ENCODE measurements at places on chromosomes 5 and 9. TPM values are rescaled to one million over a fixed set of nuclear protein-coding genes. Genes with fewer than 3 reads are reported as not detected.

DNA sequence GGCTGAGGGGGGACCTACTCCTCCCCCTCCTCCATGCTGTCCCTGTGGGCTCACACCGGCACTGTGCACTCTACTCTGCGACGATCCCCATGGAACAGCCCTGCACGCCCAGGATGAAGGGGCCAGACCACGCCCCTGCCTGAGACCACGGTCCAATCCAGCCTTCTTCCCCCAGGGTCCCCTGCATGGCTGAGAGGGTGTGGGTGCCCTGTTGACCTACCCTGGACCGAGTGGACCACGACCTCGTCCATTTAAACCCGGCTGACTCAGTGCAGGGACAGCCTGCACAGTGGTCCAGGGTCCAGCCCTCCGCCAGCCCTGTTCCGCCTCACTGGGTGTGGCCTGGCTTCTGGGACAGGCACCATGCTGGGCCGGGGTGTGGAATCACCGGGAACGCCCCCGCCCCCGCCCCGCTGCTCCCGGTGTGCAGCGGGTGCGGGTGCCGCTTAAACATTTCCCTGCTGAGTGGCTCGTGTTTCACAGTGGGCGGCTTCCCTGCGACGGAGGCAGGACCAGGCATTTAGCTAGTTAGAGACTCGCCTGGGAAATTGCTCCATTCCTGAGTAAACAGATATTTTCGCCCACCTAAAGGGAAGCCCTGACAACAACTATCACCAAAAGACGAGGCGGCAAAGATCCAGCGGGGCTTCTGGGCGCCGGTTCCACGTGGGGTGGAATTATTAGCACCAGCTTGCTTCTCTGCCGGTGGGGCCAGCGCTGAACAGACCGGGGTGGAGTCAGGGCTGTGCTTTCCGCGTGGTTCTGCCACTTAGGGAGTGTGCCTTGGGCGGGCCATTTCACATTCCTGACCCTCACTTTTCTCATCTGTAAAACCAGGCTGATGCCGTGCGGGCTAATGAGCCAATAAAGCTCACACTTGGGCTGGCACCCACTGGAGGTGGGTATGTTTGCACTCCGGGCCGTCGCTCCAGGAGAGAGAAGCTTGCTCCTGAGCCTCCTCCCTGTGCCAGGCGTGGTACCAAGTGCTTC, 22.6 kb downstream of the DBH start:
- no peak for DNase-seq

DNA sequence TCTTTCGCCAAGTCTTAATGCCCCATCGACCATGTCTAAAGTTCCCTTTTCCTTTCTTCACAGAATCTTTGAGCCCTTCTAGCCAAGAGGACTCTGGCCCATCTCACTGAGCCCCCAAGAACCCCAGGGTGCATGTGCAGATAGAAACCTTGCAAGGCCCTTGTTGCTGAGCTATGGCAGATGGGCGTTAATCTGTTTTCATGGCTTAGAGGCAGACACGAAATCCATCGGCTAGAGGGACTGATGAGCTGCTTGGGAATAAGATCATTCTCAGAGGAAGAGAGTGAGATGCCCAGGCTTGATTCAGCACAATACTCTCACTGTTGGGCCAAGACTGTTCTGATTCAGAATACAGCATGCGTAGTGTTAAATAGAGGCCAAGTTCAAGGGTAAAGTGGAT, 262.5 kb upstream of the C9orf72 start:
- DNase-seq, result no peak

Gene TRPM6
- polyA plus RNA-seq, result 0.54 TPM

Gene HTR4
- polyA plus RNA-seq, result not detected

DNA sequence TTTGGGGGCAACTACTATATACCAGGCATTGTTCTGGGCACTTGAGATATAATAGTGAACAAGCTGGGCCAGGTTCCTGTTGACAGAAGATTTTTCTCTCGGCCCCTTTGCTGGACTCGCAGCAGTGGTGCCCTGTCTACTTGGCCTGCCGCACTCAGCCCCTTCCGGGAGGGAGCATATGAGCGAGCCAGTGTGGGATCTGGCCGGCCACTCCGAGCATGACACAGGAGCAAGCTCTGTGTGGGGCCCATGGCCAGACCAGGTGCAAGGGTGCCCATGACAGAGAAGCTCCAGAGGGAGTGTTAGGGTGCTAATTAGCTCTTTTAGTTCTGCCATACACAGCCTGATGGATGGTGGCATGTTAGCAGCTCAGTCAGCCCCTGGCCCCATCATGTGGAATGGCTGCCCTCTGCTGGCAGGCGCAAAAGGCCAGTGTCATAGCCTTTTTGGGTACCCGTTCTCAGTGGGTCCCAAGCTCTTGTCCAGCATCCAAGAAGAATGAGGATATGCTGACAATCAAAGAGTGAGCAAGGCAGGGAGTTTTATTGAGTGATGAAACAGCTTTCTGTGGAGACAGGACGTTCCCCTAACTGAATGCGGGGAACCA, 9.3 kb upstream of the KIF4B start:
- no peak for DNase-seq

DNA sequence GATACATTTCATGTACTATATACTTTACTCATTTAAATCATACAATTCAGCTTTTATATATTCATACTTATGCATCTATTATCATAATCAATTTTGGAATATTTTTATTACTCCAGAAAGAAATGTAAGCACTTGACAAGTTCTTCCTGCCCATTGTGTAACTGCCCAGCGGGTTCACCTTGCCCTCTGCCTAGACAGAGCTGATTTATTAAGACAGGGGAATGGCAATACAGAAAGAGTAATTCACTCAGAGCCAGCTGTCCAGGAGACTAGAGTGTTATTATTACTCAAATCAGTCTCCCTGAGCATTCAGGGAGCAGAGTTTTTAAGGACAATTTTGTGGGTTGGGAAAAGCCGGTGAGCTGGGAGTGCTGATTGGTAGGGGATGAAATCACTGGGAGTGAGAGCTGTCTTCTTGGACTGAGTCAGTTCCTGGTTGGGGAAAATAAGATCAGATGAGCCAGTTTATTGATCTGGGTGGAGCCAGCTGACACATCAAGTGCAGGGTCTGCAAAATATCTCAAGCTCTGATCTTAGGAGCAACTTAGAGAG, 16.1 kb upstream of the SPIN1 start:
- DNase-seq, result no peak

DNA sequence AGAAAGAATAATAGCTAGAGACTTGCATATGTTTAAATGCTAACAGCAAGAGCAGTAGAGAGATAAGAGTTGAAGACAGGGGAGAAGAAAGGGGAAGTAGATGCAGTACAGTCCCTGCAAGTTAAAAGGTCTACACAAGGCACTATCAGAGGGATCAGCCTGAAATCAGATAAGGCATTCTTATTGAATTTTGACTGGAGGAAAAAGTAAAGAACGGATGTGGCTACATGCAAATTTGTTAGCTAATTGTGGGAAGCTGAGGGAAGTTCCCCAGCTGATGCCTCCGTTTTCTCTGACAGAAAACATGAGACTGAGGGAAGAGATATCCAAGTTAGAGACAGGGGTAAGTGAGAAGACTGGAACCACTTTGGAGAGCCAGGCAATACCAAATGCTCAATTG, 12.9 kb upstream of the RHOBTB3 start:
- DNase-seq, result no peak

Gene DNM1
- polyA plus RNA-seq, result 305 TPM

Gene PKD2L2
- 0.26 TPM for polyA plus RNA-seq

- no peak for DNase-seq
These were observed 63.0 kb downstream of the APBA1 start for GRCh38 chr9:69609156-69609555.

Gene RMI1
- 21.2 TPM for polyA plus RNA-seq

GRCh38 chr9:94644543-94644942, 5.2 kb upstream of the FBP1 start:
- DNase-seq, result no peak

Gene SHOC1
- 0.67 TPM for polyA plus RNA-seq

GRCh38 chr5:50702615-50703366, 36.4 kb downstream of the PARP8 start:
- no peak for DNase-seq

- no peak for DNase-seq
These were observed 44.2 kb upstream of the PALM2AKAP2 start for GRCh38 chr9:109735801-109736200.

Gene TIMD4
- polyA plus RNA-seq, result 0.46 TPM

DNA sequence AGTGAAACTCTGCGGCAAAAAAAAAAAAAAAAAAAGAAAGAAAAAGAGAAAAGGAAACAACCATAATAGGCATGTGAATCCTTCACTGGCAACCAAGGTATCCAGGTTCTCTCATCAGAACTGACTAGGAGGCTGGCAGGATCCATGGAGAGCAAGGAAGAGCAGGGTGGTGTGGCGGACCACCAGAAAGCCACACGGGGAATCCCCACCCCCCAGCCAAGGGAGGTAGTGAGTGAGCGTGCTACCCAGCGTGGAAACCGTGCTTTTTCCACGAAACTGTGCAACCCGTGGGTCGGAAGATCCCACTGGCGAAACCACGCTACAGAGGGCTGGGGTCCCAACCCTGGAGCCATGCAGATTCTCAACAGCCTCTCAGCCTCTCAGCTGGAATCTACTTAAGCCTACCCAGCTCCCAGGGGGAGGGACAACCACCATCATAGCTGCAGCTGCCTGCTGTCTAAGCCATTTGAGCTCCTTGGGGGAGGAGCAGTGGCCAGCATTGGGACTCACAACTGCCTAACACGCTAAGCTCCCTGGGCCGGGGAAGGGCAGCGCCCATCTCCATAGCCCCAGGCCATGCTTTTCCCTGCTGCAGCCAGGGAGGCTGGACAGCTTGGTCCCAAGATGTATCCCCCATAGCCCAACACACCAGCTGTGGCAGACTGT, 91.6 kb downstream of the PRELID2 start:
- no peak for DNase-seq

Gene TAS2R1
- polyA plus RNA-seq, result 0.13 TPM

GRCh38 chr5:39905356-39905755, 480.6 kb upstream of the DAB2 start:
- DNase-seq, result no peak

- no peak for DNase-seq
These were observed 478.5 kb upstream of the DMAC1 start for GRCh38 chr9:8278048-8278447.

- no peak for DNase-seq
These were observed 151.7 kb downstream of the DMRT2 start for GRCh38 chr9:1201901-1202300.

DNA sequence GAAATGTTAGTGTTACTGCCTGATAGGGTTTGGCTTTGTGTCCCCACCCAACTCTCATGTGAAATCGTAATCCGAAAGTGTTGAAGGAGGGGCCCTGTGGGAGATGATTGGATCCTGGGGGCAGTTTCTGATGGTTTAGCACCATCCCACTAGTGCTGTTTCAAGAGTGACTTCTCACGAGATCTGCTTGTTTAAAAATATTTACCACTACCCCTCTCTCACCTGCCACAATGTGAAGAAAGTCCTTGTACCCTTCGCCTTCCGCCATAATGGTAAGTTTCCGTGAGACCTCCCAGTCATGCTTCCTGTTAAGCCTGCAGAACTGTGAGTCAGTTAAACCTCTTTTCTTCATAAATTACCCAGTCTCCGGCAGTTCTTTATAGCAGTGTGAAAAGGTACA, 2.6 kb upstream of the RFX3 start:
- no peak for DNase-seq

DNA sequence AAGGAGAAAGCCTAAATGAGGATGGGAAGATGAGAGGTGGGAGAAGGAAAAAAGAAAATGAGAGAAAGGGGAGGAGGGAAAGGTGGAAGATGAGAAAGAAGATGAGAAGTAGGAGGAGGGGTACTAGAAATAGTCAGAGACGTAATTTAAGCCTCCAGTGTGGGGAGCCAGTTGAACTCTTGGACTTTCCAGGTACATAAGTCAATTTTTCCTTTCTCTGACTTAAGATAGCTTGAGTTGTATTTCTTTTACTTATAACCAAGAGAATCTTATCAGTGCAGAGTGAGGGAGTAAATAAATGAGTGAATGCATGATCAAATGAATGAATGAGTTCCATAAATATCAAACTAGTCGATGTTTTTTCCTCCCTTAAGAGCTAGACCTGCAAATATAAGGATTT, 21.5 kb upstream of the WHRN start:
- no peak for DNase-seq

Gene PCDHGA11
- polyA plus RNA-seq, result 4.9 TPM

Gene STXBP1
- polyA plus RNA-seq, result 27.7 TPM

DNA sequence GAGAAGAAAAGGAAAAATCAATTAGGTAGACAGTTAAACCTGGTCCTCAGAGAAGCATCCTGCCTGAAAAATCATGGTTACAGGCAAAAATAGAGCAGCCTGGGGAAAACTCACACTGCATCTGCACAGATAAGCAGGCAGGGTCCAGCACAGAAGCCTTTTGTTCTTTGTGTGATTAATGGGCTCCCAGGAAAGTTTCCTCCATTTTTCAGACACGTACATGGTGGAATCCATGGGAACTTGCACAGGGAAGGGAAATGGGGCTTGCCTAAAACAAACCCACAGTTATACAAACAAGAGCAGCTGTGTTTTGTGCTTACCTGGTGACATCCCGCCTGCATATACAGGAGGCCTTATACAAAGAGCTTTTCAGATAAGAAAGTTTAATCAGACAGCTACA, 243.9 kb upstream of the ATP10B start:
- DNase-seq, result no peak

- no peak for DNase-seq
These were observed 1.4 kb upstream of the HSDL2 start for GRCh38 chr9:112378328-112379176.

Gene TUT7
- polyA plus RNA-seq, result 29.9 TPM

Gene DCTN4
- polyA plus RNA-seq, result 71.0 TPM

Gene SPOCK1
- polyA plus RNA-seq, result 9.5 TPM
